ENCODE measurements at places on chromosomes 13 and 19.

GRCh38 chr19:8342316-8342683, 762 bp downstream of the KANK3 start:
- DNase-seq: no peak

- DNase-seq: no peak
Measured at GRCh38 chr13:21364357-21364756, 94.7 kb downstream of the ZDHHC20 start.

GRCh38 chr19:39054091-39054470, 21.7 kb upstream of the FBXO27 start:
- no peak for DNase-seq

GRCh38 chr19:46713781-46714443, 3.0 kb downstream of the PRKD2 start:
- peak; percentile 85 for DNase-seq

- peak; percentile 81 for DNase-seq
Measured at GRCh38 chr19:47230054-47230920, 712 bp downstream of the BBC3 start.

All from activated naive CD4-positive, alpha-beta T cell treated with anti-CD3 and anti-CD28 coated beads for 36 hours (primary cell).